ENCODE measurements at places on chromosomes 6 and 20.

DNA sequence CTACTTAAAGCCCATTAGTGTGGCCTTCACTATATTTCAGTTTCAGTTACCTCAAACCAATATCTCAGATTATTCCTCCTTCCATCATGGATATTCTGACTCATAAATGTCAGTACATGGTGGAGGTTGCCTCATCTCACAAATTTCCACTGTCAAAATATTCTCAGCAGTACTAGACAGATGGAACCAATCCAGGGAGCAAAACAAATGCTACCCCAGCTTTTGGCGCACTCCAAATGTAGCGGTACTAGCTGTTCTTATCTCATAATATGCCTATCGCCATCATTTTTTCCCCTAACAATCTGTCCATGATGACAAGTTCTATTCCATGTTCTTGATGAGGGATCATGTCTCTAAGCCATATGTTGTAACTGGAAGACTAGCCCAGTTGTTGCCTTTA is 1026.1 kb downstream of the KIF16B start:
- DNase-seq: no peak

GRCh38 chr6:33904747-33905065 is 100.9 kb upstream of the MLN start:
- DNase-seq: no peak

GRCh38 chr6:3741477-3741871 is 10.0 kb downstream of the PXDC1 start:
- DNase-seq: no peak

- no peak for DNase-seq
Measured at GRCh38 chr20:31562241-31562640, 42.8 kb upstream of the ID1 start.

GRCh38 chr6:41325446-41326066 is 9.9 kb upstream of the NCR2 start:
- no peak for DNase-seq

GRCh38 chr6:103675807-103676406 is 1183.8 kb downstream of the HACE1 start:
- DNase-seq: no peak

- DNase-seq: no peak
Measured at GRCh38 chr6:2546901-2547300, 203.8 kb downstream of the MYLK4 start.

- no peak for DNase-seq
Measured at GRCh38 chr6:107656883-107657282, 167.0 kb downstream of the SOBP start.

GRCh38 chr20:20743511-20744169 is 31.2 kb upstream of the RALGAPA2 start:
- peak; percentile 15 for DNase-seq

- no peak for DNase-seq
Measured at GRCh38 chr6:75693534-75693933, 55.5 kb upstream of the MYO6 start.

DNA sequence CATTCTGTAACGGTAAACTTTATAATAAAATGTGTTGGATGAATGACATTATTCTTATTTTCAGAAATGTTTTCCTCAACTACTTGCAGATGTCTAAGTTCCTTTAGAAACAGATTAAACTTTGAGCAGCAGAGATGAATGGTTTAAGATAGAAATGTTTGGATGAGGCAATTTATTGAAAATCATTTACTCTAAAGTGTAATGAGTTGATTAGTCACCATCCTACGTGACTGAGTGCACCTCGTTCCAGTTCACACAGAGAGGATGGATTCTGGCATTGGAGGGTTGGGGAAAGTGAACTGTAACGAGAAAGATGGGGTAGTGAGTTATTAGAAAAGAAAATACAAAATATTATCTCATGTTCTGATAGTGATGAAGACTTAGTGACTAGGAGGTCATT is 28.7 kb downstream of the SMPDL3A start:
- DNase-seq: peak; percentile 70

DNA sequence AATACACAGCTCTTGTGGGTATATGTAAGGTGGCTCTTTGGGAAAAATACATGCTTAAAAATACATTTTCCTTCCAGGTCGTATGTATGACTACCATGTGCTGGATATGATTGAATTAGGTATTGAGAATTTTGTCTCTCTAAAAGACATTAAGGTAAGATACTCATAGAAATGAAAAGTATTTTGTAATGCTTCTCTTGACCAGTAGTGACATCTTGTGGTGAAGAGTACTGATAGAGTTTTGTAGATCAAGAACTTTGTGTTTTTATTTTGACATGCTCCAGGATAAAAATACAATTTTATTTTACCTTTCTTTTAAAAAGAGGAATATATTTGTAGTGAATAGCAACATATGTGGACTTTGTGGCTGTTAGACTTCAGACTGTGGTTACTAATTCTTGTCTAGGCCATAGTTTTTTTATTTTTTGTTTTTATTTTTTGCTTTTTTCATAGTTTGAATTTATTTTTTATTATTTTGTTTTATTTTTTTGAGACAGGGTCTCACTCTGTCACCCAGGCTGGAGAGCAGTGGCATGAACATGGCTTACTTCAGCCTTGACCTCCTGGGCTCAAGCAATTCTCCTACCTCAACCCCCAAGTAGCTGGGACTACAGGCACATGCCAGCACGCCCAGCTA is 17.9 kb downstream of the RPF2 start:
- peak; percentile 13 for DNase-seq

DNA sequence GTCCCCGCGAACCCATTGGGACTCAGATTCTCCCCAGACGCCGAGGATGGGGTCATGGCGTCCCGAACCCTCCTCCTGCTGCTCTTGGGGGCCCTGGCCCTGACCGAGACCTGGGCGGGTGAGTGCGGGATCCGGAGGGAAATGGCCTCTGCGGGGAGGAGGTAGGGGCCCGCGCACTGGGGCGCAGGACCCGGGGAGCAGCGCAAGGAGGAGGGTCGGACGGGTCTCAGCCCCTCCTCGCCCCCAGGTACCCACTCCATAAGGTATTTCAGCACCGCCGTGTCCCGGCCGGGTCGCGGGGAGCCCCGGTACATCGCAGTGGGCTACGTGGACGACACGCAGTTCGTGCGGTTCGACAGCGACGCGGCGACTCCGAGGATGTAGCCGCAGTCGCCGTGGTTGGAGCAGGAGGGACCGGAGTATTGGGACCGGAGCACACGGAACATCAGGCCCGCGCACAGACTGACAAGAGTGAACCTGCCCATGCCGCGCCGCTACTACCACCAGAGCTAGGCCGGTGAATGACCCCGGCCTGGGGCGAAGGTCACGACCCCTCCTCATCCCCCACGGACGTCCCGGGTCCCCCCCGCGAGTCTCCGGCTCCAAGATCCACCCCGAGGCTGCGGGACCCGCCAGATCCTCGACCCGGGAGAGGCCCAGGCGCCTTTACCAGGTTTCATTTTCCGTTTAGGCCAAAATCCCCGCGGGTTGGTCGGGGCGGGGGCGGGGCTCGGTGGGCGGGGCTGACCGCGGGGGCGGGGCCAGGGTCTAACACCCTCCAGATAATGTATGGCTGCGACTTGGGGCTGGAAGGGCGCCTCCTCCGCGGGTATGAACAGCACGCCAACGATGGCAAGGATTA is 15.7 kb upstream of the HLA-A start:
- DNase-seq: no peak

GRCh38 chr6:139882234-139882633 is 507.8 kb upstream of the CITED2 start:
- DNase-seq: no peak

- no peak for DNase-seq
Measured at GRCh38 chr20:54707801-54708200, 232.4 kb downstream of the DOK5 start.

GRCh38 chr6:158769234-158769770 is 49.9 kb downstream of the EZR start:
- DNase-seq: no peak

- no peak for DNase-seq
Measured at GRCh38 chr6:111958534-111958933, 85.3 kb upstream of the FYN start.

- no peak for DNase-seq
Measured at GRCh38 chr6:136347847-136348246, 58.2 kb upstream of the BCLAF1 start.

DNA sequence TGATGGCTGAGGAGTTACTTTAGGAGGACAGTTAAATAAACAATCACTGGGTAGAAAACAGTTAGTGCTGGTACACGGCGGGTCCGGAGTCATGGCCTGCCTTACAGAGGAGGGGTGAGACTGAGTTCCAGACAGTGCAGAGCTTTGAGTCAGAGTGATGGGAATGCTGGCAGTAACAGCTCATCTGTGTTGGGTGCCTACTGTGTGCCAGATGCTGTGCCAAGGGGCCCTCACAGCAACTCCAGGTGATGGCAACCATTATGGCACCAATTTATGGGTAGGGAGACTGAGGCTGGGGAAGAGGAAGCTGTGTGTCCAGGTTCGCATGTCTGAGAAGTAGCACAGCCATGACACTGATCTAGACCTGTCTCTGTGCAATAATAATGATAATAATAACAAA is 132.6 kb downstream of the CEBPB start:
- no peak for DNase-seq

- DNase-seq: no peak
Measured at GRCh38 chr6:103027271-103027931, 1633.9 kb downstream of the GRIK2 start.

DNA sequence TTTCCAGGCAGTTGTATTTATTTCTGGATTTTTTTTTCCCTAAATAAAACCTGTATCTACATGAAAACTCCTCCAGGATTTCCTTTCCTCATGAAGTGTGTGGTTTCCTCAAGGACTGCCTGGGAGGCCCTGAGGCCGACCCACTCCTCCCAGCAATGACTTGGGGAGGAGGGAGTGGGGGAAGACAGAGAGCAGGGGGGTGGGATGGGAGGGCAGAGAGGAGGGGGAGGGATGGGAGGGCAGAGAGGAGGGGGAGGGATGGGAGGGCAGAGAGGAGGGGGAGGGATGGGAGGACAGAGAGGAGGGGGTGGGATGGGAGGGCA is 161.8 kb upstream of the AGPAT4 start:
- DNase-seq: no peak

DNA sequence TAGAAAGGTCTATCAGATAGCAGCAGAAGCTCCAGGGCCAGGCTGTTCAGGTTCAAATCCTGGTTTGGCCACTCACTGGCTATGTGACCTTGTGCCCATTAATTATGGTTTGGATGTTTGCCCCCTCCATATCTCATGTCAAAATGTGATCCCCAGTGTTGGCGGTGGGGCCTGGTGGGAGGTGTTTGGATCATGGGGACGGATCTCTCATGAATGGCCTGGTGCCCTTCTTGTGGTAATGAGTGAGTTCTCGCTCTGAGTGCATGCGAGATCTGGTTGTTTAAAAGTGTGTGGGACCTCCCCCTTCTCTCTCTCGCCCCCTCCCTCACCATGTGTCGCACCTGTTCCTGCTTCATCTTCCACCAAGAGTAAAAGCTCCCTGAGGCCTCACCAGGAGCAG is 240.9 kb downstream of the LRFN2 start:
- no peak for DNase-seq

DNA sequence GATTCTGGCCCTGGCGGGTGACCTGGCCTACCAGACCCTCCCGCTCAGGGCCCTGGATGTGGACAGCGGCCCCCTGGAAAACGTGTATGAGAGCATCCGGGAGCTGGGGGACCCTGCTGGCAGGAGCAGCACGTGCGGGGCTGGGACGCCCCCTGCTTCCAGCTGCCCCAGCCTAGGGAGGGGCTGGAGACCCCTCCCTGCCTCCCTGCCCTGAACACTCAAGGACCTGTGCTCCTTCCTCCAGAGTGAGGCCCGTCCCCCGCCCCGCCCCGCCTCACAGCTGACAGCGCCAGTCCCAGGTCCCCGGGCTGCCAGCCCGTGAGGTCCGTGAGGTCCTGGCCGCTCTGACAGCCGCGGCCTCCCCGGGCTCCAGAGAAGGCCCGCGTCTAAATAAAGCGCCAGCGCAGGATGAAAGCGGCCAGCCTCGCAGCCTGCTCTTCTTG is 868 bp upstream of the SLC2A4RG start:
- no peak for DNase-seq

Measured in NCI-H748 treated with DMSO at 0.1 percent for 48 hours (cell line).